Activated CD4-positive, alpha-beta memory T cell treated with anti-CD3 and anti-CD28 coated beads, Interleukin-2, amount 10 ng/mL, durations not matched to agents 7 days and 5 days (primary cell): ENCODE measurements at places on chromosomes 12 and 14.

DNA sequence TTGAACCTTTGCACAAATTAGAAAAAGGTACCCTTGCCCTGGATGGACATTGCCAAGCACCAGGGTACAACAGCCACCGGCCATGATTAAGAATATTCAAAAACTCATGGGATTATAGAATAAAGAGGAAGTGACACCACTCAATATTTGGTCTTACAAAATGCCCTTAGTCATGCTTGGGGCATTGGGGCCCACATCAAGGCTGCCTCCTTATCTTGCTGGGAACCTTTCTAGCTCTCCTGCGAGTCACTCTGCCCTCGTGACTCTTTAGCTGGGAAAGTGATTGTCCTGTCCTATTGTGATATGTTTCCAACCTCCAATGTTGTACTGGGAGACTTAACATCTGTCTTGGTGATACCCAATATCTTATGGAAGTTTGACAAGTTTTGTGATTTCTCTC is 57.8 kb downstream of the GTF2A1 start:
- no peak for DNase-seq

GRCh38 chr12:98319716-98320425 is 195.5 kb upstream of the TMPO start:
- DNase-seq = no peak

DNA sequence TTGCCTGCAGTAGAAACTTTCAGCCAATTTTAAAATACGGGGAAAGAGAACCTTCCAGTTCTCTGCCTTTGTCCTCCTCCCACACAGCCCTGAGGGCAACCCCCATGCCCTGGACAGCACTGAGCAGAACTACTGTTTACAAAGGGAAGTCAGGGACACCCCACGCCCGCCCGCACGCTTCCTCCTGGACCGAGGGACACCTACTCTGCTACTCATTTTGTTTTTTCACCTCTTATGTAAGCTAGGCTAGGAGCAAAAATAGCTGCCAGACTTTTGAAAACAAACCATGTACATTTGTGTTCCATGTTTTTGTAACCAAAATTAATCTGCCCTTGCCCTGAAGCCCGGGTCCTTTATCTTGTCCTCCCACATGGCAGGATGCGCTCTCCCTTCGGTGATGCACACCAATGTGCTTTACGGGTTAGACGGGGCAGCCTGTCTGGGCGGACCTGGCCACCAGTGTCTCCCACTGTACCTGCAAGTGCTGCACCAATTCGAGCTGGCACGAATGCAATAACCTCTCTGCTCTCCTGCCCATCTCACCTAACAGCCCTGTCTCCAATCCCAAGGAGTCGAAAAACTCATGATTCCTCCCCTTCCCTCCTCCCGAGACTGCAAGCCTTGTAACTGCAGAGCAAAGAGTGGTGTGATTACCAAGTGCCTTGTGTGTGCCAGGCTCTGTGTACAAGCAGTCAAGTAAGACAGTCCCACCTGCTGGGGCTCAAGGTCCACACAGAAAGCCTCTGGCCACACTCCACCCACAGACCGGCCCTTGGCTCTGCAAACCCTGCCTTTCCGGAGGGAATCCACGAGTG is 85.2 kb downstream of the CCDC88C start:
- DNase-seq = no peak

GRCh38 chr14:68756000-68756481 is 36.8 kb downstream of the ZFP36L1 start:
- DNase-seq = no peak

- DNase-seq = no peak
These were observed 11.6 kb downstream of the ANO6 start for GRCh38 chr12:45227316-45228067.

GRCh38 chr12:70278945-70279344 is 35.7 kb downstream of the CNOT2 start:
- no peak for DNase-seq

GRCh38 chr12:118398940-118399339 is 22.6 kb downstream of the SUDS3 start:
- no peak for DNase-seq

DNA sequence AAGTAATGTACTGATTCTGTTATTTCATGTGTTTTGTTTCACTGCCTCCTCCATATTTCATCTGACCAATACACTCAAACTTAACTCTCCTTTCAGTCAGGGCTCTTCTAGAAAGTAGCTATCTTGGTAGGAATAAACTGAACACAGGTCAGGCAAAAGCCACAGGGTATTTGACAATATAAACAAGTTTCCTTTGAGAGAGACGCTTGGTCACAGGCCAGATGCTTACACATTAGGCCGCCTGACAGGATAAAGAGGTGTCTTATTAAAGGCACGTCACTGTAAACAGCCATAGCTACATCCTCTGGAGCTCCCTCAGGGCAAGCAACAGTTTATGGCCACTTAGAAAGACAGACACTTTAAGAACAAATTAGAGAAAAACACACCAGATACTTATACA is 607.5 kb downstream of the SLC6A15 start:
- DNase-seq = no peak

GRCh38 chr12:95240556-95240955 is 22.9 kb downstream of the VEZT start:
- DNase-seq = no peak

- no peak for DNase-seq
These were observed 44.5 kb downstream of the SLC38A1 start for GRCh38 chr12:46224386-46224785.

DNA sequence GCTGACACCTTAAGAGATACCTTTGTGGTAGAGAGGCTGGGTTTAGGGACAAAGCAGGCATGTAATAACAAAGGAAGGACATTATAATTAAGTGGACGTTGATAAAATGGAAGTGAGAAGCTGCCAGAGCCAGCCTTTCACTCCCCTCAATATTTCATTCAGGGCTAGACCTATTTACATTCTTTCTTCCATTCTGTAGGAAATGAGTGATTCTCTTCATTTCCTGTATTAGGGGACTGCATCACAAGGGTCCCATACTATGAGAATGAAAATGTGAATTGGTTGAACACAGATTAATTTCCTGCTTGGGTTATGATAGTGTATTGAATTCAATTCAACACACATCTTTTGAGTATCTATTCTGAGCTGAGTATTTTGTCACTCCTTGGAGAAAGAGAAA is 143.0 kb downstream of the OTOGL start:
- DNase-seq = no peak

- DNase-seq = no peak
These were observed 170.1 kb downstream of the DPY19L2 start for GRCh38 chr12:63498239-63498638.

DNA sequence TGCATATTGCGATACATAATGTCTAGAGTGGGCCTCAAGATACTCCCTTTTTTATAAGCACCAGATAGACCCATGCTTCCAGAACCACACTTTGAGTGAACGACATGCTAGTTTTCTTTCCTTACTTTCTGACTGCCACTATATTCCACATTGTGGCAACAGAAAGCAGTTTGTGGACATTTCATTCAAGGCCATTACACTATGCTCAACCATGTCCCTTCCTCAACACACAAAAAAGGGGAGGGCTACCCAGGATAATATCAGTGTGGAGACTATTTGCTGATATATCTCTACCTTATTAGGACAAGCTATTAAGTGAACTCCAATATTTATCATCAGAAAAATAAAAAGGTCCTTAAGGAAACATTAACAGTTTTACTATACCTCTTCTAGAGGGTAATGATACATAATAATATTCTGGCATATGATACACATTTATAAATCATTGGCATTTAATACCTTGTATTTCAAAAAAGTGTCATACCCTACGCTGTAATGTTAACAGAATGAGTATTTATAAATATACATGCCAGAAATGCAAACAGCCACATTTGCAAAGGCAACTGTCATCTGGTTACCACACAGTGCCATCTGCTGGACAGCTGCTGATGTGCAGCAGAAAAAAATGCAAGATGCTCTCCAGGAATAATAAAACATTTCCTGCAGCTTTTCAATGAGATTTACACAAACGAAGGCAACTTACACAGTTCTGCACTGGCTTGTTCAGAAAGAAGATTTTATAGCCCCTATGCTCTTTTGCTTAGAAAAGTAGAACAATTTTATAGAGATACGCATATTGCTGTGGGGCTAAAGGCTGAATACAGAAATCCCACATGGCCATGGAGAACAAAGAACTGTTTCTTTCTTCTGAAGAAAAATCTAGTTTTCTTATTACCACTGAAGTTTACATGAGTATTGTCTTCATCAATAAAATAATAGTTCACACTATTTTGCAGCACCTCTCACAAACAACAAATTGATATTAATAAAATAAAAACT is 182.2 kb upstream of the GRIP1 start:
- DNase-seq = peak; percentile 69

- no peak for DNase-seq
These were observed 37.5 kb upstream of the DDX11 start for GRCh38 chr12:31035967-31036665.

DNA sequence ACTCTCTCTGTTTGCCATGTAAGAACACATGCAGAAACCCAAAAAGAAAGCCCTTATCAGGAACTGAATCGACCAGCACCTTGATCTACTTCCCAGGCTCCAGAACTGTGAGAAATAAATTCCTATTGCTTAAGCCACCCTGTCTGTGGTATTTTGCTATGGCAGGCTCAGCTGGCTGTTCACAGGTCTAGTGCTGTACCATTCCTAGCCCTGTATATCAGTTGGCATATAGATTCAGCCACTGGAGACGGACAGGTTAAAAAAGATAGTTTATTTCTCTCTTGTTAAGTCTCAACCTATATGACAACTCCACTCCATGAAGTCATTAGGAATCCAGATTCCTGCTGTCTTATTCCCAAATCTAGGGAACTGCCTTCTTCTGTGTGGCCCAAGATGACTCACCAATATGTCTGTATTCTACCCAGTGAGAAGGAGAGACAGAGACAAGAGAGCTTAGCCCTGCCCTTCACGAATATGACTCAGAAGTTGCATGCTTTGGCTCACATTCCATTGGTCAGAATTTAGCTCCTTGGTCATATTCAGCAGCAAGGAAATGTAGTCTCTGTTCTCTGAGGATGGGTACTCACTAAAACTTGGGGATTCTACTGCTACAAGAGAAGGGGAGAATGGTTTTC is 57.0 kb downstream of the PLEKHG7 start:
- DNase-seq = no peak

DNA sequence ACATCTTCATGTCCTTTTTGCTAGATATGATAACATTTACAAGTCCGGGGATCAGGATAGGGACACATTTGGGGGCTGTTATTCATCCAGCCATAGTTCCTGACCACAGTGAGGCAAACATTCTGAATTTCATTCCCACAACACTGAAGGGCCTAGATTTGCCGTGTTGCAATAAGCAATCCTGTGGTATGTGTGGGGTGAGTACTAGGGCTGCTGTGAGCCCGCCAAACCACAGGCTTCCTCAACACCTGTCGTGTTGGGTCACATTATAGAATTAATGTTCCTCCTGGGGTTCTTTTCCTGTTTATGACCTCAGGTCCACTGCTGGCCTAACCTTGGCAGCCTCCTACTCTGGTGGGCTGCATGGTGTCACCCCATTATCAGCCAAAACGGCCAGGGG is 119.2 kb downstream of the TBC1D30 start:
- DNase-seq = no peak

GRCh38 chr12:67426067-67426466 is 156.9 kb downstream of the CAND1 start:
- no peak for DNase-seq

- DNase-seq = no peak
These were observed 38.5 kb downstream of the CATSPERB start for GRCh38 chr14:91693346-91693745.

GRCh38 chr12:65561798-65562382 is 262.4 kb upstream of the HMGA2 start:
- no peak for DNase-seq

DNA sequence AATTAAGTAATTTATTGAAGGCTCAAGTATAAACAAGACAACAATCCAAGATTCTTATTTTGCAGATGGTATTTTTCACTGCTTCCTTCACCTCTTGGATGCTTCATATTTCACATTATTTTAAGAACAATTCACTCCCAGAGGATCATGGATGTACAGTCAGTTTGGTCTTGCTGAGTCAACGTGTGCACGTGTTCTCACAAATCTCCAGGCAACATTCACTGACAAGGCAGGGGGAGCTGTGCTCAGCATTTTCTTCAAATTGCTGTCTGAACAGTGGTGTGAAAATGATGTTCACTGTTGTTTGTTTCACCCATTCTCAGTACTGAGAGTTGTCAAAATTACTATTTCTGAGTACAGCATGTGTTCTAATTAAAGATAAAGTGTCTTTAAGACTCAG is 118.3 kb upstream of the SLC38A4 start:
- no peak for DNase-seq

GRCh38 chr12:130601327-130601726 is 114.8 kb downstream of the RIMBP2 start:
- DNase-seq = no peak

DNA sequence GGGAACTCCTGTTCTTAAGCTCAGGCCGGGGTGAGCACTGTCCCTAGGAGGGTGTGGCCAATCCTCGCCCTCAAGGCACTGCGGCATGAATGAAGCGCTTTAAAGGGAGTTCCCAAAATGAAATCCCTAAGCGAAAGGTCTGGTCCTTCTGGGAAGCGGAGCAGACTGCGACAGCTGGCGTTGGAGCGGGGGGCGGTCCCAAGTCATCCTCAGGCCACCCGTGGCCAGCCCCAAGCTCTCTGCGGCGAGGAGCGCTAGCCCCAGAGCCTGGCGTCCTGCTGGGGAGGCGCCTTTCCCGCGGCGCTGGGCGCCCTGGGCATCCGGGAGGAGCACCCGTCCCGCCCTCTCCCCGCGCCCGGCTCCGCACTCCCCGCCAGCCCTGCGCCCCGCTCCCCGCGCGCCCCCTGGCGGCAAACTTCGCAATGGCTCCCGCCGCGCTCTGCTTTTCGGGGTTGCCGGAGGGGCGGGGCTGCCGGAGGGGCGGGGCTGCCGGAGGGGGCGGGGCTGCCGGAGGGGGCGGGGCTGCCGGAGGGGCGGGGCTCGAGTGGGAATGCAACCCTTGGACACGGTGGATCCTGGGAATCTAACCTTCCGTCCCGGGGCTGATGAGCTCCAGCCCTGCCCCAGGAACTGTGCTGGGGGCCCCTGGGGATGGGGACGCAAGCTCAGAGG is 25.4 kb downstream of the ZBTB42 start:
- peak; percentile 95 for DNase-seq

- no peak for DNase-seq
These were observed 33.5 kb downstream of the KIF26A start for GRCh38 chr14:104171895-104172294.

GRCh38 chr12:52350786-52351185 is 16.5 kb downstream of the KRT85 start:
- DNase-seq = no peak

DNA sequence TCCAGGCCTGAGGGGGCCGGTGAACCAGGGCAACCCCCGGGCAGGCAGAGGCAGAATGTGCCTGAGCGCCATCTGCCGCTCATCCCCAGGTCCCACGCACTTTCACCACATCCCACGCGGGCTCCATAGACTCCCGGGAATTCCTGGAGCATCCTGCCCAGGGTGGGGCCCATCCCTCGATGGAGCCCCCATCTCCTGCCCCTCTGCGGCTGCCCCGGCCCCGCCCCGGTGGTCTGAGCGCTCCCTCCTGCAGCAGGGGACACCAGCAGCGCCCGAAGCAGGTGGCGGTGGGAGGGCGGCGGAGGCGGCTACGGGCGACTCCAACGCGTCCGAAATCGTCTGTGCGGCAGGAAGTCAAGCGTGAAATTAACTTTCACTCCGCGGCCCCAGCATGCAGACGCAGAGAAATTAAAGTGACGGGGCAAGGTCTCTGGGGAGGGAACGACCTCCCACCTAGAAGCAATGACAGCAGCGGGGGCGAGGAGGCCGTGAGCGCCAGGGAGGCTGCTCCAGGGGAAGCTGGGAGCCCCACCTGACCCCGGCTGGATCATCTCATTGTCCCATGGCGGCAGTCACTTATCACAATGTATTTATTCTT is 122.2 kb downstream of the NCOR2 start:
- no peak for DNase-seq
